ENCODE measurements at places on chromosomes 7 and 10. TPM values are rescaled to one million over a fixed set of nuclear protein-coding genes. Genes with fewer than 3 reads are reported as not detected.

The GRB10 gene
- total RNA-seq, result 61.8 TPM

The GPR26 gene
- not detected for total RNA-seq

The FXYD4 gene
- total RNA-seq, result not detected

The CALCR gene
- total RNA-seq, result not detected

The POR gene
- 244 TPM for total RNA-seq

The IGFBP3 gene
- total RNA-seq, result 235 TPM

- no peak overlapping the region for H3K4me3 ChIP-seq
- no peaks in the 10 kb centered on the region for H3K4me1 ChIP-seq
- no peaks in the 10 kb centered on the region for H3K27me3 ChIP-seq
- no peak overlapping the region for H3K27ac ChIP-seq
- no peak for DNase-seq
Measured at GRCh38 chr10:62336404-62336803, 37.8 kb upstream of the ZNF365 start.

DNA sequence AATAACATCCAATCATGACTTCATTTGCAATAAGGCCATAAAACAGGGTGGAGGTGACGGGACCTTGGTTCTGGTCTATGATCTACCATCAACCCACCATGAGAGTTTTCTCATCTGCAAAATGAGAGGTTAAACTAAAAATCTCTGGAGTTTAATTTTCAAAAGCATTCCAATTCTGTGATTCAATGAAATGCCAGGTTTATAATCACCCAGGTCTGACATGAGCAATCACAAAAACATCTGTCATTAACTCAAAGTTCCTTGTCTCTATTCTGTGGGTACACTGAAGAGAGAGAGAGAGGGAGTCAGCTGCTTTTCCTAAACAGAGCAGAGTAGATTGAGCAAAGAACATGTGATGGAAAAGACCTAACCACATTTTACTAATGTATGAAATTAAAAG lies 75.4 kb downstream of the NUDCD3 start:
- H3K4me3 ChIP-seq, result no peak overlapping the region
- DNase-seq, result no peak
- H3K27me3 ChIP-seq, result no peaks in the 10 kb centered on the region
- no peaks in the 10 kb centered on the region for H3K4me1 ChIP-seq
- no peaks in the 10 kb centered on the region for H3K36me3 ChIP-seq
- no peak overlapping the region for H3K27ac ChIP-seq

- no peaks in the 10 kb centered on the region for H3K36me3 ChIP-seq
- no peak for DNase-seq
- no peaks in the 10 kb centered on the region for H3K27me3 ChIP-seq
- no peak overlapping the region for H3K27ac ChIP-seq
- H3K4me3 ChIP-seq, result no peak overlapping the region
Measured at GRCh38 chr7:94042381-94042780, 38.2 kb upstream of the BET1 start.

DNA sequence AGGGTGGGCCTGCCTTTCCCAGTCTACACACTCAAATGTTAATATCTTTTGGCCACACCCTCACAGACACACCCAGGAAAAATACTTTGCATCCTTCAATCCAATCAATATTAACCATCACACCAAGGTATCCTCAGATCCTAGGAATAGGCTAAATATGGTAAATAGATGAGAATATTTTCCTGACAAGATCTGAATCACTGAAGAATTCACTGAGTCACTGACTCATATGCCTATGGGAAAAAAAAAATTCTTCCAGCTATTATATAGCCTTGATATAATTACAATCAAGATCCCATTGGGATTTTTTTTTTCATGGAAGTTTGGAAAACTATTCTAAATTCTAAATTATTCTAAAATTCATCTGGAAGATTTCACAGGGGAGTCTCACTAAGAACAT lies 65.8 kb downstream of the INHBA start:
- DNase-seq, result no peak
- H3K27me3 ChIP-seq, result no peaks in the 10 kb centered on the region
- H3K4me3 ChIP-seq, result no peak overlapping the region
- H3K4me1 ChIP-seq, result no peaks in the 10 kb centered on the region
- H3K36me3 ChIP-seq, result no peaks in the 10 kb centered on the region

GRCh38 chr10:121374121-121374520 lies 224.1 kb downstream of the FGFR2 start:
- no peak overlapping the region for H3K4me3 ChIP-seq
- no peak overlapping the region for H3K27ac ChIP-seq
- no peaks in the 10 kb centered on the region for H3K4me1 ChIP-seq
- DNase-seq, result no peak

DNA sequence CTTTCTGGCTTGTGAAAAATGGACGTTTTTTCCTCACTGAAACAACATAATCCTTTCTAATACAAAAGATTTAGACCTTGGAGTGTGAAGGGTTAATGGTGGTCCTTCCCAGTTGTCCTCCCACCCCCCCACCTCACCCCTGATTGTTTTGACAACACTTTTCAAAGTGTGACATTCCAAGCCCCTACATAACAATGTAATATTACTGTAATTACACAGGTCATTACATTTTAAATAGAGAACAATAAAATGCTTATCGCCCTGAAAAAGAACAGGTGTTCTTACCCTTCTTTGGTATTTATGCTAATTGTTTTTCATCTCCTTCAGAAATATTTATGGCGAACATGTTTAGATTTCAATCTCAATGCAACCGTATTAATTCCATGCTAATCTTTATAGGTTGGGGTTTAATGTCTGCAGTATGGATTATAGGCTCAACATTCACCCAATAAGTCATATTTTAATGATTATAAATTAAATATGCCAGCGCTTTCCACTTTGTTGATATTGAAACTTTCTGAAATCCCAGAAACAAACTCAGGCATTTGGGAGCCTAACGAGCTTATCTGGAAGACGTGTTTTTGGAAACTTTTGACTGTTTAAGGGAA lies 5.0 kb downstream of the TCF7L2 start:
- H3K36me3 ChIP-seq, result no peaks in the 10 kb centered on the region
- peak overlapping the region; percentile 24 for H3K4me3 ChIP-seq
- DNase-seq, result no peak
- H3K27ac ChIP-seq, result peak overlapping the region; percentile 96
- H3K4me1 ChIP-seq, result no peaks in the 10 kb centered on the region

DNA sequence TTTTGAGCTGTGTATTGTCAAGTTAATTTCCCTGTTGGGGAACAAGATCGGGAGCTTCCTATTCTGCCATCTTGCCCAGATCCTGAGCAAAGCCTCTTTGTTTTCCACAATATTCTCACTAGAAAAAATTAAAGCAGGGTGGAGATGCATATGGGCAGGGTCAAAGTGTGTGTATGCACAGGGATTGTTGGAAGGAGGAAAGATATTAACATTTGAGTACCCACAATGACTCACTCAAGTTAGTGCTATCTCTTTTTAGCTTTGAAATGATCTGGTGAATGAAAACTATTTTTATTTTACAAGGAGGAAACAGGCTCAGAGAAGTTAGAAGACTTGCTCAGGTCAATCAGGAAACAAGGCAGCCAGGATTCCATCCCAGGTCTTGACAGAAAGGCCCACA lies 6.7 kb upstream of the BTBD16 start:
- no peak overlapping the region for H3K4me3 ChIP-seq
- H3K27me3 ChIP-seq, result no peaks in the 10 kb centered on the region
- no peaks in the 10 kb centered on the region for H3K36me3 ChIP-seq

- H3K4me1 ChIP-seq, result no peaks in the 10 kb centered on the region
- H3K27ac ChIP-seq, result peak overlapping the region; percentile 93
- H3K36me3 ChIP-seq, result no peaks in the 10 kb centered on the region
- DNase-seq, result no peak
- no peaks in the 10 kb centered on the region for H3K27me3 ChIP-seq
Measured at GRCh38 chr7:25179325-25179724, 49.0 kb downstream of the NPVF start.

DNA sequence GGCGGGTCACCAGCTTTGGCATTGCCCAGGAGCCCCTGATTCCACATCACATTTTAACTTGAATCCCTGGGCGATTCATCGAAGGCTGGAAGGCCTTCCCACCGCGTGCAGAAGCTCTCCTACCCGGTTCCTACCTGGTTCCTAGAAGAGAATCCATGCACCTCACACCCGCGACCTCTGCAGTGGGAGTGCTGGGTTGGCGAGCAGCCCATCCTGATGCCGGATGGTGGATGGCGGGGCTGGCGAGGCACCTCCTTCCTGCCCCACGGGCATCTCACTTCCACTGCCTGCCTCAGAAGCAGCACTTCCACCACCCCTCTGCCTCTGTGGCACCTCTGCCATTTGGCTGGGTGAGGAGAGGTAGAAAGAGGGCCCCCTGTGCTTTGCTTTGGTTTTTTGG lies 32.0 kb downstream of the NUB1 start:
- no peaks in the 10 kb centered on the region for H3K36me3 ChIP-seq
- no peak overlapping the region for H3K4me3 ChIP-seq
- no peaks in the 10 kb centered on the region for H3K27me3 ChIP-seq
- H3K27ac ChIP-seq, result no peak overlapping the region
- peaks cover 2% of the 10 kb centered on the region for H3K4me1 ChIP-seq
- DNase-seq, result no peak

GRCh38 chr7:5831196-5831595 lies 49.4 kb upstream of the OCM start:
- no peak for DNase-seq
- no peaks in the 10 kb centered on the region for H3K36me3 ChIP-seq
- peak overlapping the region; percentile 74 for H3K27ac ChIP-seq
- H3K4me3 ChIP-seq, result no peak overlapping the region
- H3K4me1 ChIP-seq, result no peaks in the 10 kb centered on the region

- H3K27me3 ChIP-seq, result no peaks in the 10 kb centered on the region
- no peak overlapping the region for H3K27ac ChIP-seq
- no peak for DNase-seq
Measured at GRCh38 chr10:5442065-5442989, 30.0 kb downstream of the NET1 start.

- H3K4me1 ChIP-seq, result no peaks in the 10 kb centered on the region
- no peak overlapping the region for H3K4me3 ChIP-seq
- H3K27ac ChIP-seq, result no peak overlapping the region
- DNase-seq, result no peak
- no peaks in the 10 kb centered on the region for H3K36me3 ChIP-seq
Measured at GRCh38 chr10:35092851-35093250, 2.7 kb upstream of the CUL2 start.

DNA sequence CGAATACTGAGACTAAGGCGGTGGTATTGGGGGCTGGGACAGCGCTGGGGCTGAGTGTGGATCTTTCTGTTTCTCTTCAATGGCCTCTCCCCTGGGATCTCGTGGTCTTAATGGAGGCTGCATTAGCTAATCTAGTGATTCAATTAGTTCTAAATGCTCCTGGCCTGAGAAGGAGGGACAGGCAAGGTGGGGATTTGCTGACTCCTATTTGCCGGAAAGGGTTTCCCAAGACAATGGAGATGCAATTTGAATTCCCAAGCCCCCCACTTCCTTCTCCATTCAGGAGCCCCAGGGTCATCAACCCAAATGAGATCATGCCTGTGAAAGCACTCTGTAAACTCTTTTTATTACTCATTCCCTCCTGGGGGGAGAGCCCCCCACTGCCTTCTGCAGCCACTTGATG lies 111.7 kb upstream of the PLXNA4 start:
- H3K27me3 ChIP-seq, result no peaks in the 10 kb centered on the region
- DNase-seq, result no peak

- DNase-seq, result no peak
- no peak overlapping the region for H3K27ac ChIP-seq
- no peaks in the 10 kb centered on the region for H3K36me3 ChIP-seq
- no peaks in the 10 kb centered on the region for H3K4me1 ChIP-seq
- no peak overlapping the region for H3K4me3 ChIP-seq
Measured at GRCh38 chr10:14581553-14582321, 193.0 kb downstream of the FAM107B start.

DNA sequence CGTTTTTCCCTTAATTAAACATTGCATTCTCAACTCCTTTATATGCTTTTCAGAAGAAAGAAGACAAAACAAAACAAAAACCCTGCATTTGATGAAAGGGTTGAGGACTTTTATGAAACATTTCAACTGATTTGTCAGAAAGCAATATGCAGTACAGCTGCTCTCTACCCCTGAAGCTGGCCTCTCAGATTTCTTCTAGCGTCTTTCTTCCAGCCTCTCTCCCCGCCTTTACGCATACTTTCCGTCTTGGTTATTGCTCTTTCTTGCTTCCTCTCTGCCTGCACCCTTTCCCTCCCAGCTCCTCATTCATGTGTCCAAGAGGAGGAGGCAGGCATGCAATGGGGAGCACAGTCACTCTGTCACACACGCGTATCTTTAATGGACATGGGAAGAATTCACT lies 91.0 kb upstream of the COL1A2 start:
- H3K27ac ChIP-seq, result peak overlapping the region; percentile 92
- no peaks in the 10 kb centered on the region for H3K36me3 ChIP-seq
- no peak for DNase-seq

- H3K4me1 ChIP-seq, result no peaks in the 10 kb centered on the region
- no peaks in the 10 kb centered on the region for H3K27me3 ChIP-seq
Measured at GRCh38 chr10:133130602-133131001, 29.4 kb upstream of the KNDC1 start.

DNA sequence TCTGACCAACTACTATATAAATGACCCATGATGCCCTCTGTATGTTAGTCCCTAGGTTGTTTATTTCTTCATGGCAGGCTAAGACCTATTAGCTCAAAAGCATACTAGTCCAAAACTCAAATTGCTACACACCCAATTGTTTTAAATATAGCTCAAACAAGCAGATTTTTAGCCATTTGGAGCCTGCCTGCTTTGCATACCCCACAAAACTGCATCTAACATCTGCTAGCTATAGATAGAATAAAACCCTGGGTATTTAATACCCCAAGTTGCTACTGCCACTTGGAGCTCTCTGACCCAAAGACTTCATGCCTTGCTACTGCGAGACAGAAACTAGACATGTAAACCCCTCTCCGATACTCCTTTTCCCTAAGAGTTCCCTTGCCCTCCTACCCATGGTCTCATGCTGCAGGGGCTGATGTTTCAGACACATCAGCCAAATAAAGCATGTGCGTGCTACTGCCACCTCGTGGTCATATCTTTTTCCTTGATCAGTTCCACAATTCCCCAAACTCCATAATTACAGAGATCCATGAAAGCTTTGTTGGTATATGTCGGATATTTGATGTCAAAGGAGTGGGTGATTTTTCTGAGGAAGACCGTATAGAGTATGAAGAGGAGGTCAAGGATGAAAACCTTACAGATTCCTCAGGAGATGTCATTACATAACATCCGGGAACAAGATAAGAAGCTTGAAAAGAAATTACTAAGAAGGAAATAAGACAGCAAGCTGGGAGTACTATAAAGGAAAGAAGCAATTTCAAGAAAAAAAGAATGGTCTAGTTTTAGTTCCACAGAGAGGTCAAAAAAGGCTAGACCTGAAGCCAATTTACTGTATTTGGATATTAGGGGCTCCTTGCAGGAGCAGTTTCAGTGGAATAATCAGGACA lies 386.6 kb downstream of the SH2D4B start:
- no peak overlapping the region for H3K4me3 ChIP-seq
- H3K36me3 ChIP-seq, result no peaks in the 10 kb centered on the region
- H3K27ac ChIP-seq, result no peak overlapping the region

DNA sequence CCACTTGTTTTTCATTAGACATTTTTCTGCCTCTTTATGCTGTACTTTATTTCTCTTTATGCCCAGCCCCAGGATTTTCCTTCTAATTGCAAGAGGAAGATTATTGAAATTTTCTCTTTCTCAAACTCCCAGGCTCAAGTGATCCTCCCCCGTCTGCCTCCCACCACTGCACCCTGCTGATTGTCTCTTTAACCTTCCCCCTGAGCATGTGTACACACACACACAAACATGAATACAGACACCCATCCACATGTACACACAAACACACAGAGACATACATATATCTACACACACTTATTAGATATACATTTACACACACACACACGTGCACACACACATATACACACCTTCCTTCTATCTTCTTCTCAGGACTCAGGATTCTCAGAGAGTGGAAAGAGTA lies 37.3 kb upstream of the MAP3K8 start:
- no peaks in the 10 kb centered on the region for H3K4me1 ChIP-seq
- H3K27ac ChIP-seq, result no peak overlapping the region
- H3K4me3 ChIP-seq, result no peak overlapping the region
- H3K36me3 ChIP-seq, result no peaks in the 10 kb centered on the region
